Lower lobe of right lung (tissue), 2 donors: ENCODE measurements at places on chromosomes 7 and 10.

- H3K27ac ChIP-seq = no peak overlapping the region
- DNase-seq = no peak
- H3K36me3 ChIP-seq = no peaks in the 10 kb centered on the region
- H3K27me3 ChIP-seq = no peaks in the 10 kb centered on the region
- H3K4me1 ChIP-seq = no peaks in the 10 kb centered on the region
- no peak overlapping the region for H3K4me3 ChIP-seq
Observed at GRCh38 chr7:141263983-141264382, 190.1 kb downstream of the TMEM178B start.

- no peak for DNase-seq
- H3K36me3 ChIP-seq = no peaks in the 10 kb centered on the region
- no peak overlapping the region for H3K27ac ChIP-seq
- H3K4me3 ChIP-seq = no peak overlapping the region
- peaks cover 8% of the 10 kb centered on the region for H3K4me1 ChIP-seq
Observed at GRCh38 chr7:26675143-26675887, 189.1 kb downstream of the SKAP2 start.

GRCh38 chr10:96338279-96338925 is 20.4 kb downstream of the OPALIN start:
- no peak for DNase-seq
- no peak overlapping the region for H3K27ac ChIP-seq
- no peaks in the 10 kb centered on the region for H3K4me1 ChIP-seq
- H3K4me3 ChIP-seq = no peak overlapping the region
- peaks cover 5% of the 10 kb centered on the region for H3K27me3 ChIP-seq
- H3K36me3 ChIP-seq = no peaks in the 10 kb centered on the region

- H3K36me3 ChIP-seq = no peaks in the 10 kb centered on the region
- no peaks in the 10 kb centered on the region for H3K4me1 ChIP-seq
- DNase-seq = no peak
- no peaks in the 10 kb centered on the region for H3K27me3 ChIP-seq
Observed at GRCh38 chr10:47349516-47349915, 1.4 kb downstream of the RBP3 start.

- H3K27ac ChIP-seq = peak overlapping the region; percentile 98
- H3K4me1 ChIP-seq = peaks cover 56% of the 10 kb centered on the region
- H3K27me3 ChIP-seq = no peaks in the 10 kb centered on the region
- H3K36me3 ChIP-seq = no peaks in the 10 kb centered on the region
- peak overlapping the region; percentile 82 for H3K4me3 ChIP-seq
Observed at GRCh38 chr7:123747620-123748141, 1.1 kb downstream of the WASL start.

DNA sequence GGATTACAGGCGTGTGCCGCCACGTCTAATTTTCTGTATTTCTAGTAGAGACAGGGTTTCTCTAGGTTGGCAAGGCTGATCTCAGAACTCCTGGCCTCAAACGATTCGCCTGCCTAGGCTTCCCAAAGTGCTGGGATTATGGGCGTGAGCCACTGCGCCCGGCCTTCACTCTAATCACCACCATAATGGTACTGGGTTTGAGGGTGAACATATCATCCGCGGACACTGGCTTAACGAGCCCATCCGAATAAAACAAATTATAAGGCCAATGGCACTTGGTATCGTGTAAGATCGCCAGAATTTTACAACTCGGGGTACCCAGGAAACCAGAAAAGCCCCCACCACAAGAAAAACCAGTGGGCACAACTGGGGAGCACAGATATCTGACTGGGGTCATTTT is 580 bp downstream of the FAM200A start:
- H3K27ac ChIP-seq = peak overlapping the region; percentile 85
- no peak for DNase-seq
- peak overlapping the region; percentile 76 for H3K4me3 ChIP-seq
- H3K4me1 ChIP-seq = peaks cover 19% of the 10 kb centered on the region
- no peaks in the 10 kb centered on the region for H3K27me3 ChIP-seq

DNA sequence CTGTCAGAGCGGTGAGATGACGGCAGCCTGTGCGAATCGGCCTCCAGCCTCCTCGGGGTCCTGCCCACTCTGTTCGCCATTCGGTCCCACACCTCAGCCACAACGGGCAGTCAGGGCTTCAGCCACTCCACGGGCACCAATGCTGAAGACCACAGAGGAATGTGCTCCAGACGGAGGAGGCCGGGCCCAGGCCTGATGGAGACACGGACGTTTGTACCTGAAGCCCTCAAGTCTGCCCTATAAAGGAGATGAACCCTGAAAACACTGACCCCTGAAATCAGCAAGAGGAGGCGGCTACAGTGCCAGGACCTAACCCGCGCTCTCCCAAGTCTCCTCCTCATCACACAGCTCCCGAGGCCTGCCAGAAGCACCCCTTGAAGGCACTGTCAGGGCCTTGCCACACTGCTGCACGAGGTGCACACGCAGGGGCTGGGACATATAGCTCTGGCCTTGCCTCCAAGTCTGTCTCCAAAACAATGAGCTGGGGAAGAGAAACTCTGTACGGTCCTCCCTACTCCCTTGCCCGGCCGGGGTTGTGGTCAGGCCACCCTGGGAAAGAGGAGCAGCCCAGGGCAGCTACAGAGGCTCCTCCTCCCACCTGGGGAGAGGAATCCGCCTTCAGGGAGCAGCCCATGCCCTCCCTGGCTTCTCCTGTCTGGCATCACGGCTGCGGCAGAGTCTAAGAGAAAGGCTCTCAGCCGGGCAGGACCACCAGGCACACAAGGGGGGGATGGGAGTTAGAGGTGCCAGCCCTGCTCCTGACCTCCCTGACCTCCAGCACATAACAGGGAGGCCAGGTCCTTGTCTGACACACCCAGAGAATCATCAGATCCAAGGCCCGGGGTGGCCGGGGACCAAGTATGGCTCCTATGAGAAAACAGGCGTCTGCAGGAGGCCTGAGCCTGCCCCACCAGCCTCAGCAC is 310.1 kb downstream of the PTPRN2 start:
- DNase-seq = no peak
- H3K4me3 ChIP-seq = no peak overlapping the region
- no peaks in the 10 kb centered on the region for H3K36me3 ChIP-seq
- H3K27me3 ChIP-seq = no peaks in the 10 kb centered on the region
- H3K4me1 ChIP-seq = no peaks in the 10 kb centered on the region

- H3K27me3 ChIP-seq = peaks cover 60% of the 10 kb centered on the region
- no peak overlapping the region for H3K27ac ChIP-seq
Observed at GRCh38 chr7:155363146-155363539, 65.5 kb downstream of the INSIG1 start.

- H3K36me3 ChIP-seq = no peaks in the 10 kb centered on the region
- no peak for DNase-seq
- H3K4me3 ChIP-seq = no peak overlapping the region
- no peak overlapping the region for H3K27ac ChIP-seq
Observed at GRCh38 chr10:31935678-31936077, 7.0 kb upstream of the ARHGAP12 start.

DNA sequence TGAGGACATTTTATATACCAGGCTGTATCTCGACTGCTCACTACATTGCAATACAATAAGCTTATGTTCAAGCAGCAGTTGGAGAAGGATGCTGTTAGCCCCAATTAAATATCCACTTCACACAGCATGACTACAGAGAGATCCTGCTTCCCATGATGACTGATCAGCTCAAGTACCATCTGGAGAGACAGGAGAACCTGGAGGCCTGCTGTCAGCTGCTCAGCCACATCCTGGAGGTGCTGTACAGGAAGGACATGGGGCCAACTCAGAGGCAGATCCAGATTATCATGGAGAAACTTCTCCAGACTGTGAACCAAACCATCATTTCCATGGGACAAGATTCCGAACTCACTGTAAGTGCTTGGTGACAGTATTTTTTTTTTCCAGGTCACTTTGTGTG is 22.5 kb downstream of the RNF133 start:
- H3K27ac ChIP-seq = no peak overlapping the region
- no peaks in the 10 kb centered on the region for H3K36me3 ChIP-seq
- no peak overlapping the region for H3K4me3 ChIP-seq
- no peak for DNase-seq
- no peaks in the 10 kb centered on the region for H3K27me3 ChIP-seq
